ENCODE measurements at places on chromosomes 11 and 22.
A peak's percentile ranks its signal among the peaks of the same experiment; 100 is the strongest.

GRCh38 chr11:109884501-109884900 is 208.7 kb upstream of the ZC3H12C start:
- DNase-seq: no peak

- DNase-seq: no peak
Observed at GRCh38 chr11:61874853-61875252, 16.5 kb downstream of the FADS3 start.

DNA sequence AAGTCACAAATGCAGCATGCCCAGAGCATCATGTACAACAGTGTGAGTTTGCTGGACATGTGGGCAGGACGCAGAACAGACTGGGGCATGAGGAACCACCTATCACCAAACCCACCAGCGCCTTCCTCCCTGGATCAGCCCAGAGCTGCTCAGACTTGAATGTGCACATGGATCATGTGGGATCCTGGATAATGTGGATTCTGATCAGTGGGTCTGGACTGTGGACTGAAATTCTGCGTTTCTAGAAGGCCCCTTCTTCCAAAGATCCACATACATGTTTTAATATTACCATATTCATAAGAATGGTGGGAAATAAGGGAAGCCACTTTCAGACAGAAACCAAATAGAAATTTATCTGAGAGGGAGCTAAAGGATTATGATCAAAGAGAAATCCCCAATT is 85.6 kb upstream of the VPREB1 start:
- DNase-seq: no peak

- DNase-seq: no peak
Observed at GRCh38 chr11:120137611-120138521, at the start of gene TRIM29. TSS of gene TRIM29 (minus strand) at chr11:120138113. CDS start at chr11:120138031, 82 bp downstream.

GRCh38 chr11:1453611-1454034 is 33.0 kb downstream of the MOB2 start:
- DNase-seq: no peak

GRCh38 chr11:117179048-117179999 is 781 bp downstream of the SIDT2 start:
- peak; percentile 29 for DNase-seq

DNA sequence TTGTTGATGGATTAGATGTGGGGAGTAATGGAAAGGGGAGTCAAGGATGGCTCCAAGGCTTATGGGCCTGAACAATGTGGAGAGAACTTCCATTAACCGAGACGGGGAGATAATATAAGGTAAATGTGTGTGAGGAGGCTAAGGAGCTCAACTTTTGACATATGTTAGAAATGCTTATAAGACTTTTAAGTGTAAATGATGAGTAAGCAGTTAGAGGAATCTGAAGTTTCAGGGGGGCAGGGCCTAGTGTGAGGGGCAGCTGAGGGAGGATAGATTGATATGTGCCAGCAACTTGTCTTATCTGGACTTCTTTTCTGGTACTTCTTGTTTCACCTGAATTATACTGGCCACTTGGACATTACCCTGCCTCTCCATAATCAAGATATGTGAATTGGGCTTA is 29.9 kb downstream of the ANKRD42 start:
- no peak for DNase-seq

DNA sequence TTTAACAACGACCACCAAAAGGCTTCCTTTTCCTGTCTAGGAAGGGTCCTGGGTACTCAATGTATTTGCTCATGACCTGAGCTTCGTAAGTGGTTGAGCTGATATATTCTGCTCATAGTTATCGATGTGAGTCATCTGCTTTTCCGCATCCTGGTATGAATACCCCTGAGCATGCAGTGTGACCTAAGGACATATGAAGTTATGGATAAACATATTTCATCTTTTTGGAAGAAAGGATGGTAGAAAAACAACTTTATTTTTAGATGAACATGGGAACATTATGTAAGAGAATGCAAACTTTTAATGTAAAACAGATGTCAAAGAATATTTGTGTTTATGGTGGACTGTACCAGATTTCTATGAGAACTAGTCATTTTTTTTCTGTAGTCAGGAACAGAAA is 28.4 kb downstream of the TRPC6 start:
- DNase-seq: no peak

DNA sequence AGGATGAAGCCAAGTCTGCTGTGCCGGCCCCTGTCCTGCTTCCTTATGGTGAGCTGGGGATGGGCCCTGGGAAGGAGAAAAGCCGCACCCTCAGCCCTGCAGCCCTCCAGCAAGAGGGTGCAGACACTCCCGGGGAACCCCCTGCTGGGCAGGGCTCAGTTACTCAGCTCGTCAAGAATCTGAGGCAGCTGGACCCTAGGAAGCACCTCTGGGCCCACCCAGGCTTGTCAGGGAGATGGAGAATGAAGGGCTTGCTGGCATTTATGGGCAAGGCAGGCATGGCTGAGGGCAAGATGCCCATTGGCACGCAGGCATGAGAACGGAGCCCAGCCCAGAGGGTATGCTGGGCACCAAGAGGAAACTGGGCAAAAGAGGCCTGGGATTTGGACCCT is 12.9 kb downstream of the RELT start:
- no peak for DNase-seq

- no peak for DNase-seq
Observed at GRCh38 chr11:60121264-60121663, 32.8 kb downstream of the MS4A2 start.

- DNase-seq: no peak
Observed at GRCh38 chr11:34145847-34146381, 40.5 kb downstream of the NAT10 start.

DNA sequence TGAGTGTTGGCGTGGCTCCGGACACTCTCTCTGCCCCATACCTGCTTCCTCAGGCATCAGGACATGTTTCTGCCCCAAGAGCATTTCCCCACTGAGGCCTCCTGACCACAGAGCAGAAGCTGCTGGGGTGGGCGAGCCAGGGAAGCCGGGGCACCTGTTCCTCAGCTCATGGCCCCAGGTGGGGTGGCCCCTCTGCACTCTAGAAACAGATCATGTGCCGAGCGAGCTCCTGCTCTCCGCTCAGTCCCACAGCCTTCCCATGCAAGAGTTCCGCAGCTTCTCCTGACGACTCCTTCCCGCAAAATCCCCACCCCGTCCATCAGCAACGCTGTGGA is 22.4 kb upstream of the PANX2 start:
- DNase-seq: no peak

DNA sequence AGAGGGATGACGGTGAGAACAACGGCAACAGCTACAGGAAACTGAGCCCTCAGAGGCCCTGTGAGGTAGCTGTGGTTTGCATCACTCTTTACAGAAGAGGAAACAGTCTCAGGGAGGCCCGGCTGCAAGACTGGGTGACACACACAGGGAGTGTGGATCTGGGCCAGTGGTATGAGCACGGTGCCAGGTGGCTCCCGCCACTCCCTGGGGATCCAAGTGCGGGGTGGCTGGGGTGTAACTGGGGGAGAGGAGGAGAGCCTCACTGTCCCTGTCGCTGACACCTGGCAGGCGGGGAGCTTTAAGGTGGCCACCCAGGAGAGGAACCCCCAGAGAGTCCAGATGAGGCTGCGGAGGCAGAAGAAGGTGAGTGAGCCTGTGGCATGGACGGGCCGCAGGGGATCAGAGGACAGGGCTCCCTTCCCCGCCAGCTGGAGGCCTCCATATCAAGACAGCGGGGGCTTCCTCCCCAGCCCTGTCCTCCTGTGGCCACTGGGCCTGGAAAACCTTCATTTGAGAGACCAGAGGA is 5.6 kb downstream of the RGL4 start:
- no peak for DNase-seq

DNA sequence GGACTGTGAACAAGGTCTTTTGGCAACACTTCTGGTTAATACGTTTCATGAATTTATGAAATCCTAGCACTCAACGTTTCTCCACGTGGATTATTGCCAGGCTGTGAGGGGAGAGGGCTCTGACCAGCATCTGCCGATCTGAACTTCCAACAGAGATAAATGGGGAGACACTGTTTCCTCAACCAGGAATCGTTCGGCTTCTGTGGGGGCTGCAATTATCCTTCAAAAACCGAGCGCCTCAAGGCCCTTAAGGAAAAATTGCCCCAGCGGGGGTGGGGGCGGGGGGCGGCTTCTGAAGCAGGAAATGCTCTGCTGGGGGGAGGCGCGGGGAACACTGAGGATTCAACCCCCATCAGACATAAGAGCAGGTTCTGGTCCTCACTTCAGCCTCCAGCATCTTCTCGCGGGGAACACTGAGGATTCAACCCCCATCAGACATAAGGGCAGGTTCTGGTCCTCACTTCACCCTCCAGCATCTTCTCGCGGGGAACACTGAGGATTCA is 155.6 kb downstream of the BRD1 start:
- DNase-seq: no peak

GRCh38 chr11:111112614-111113013 is 132.9 kb upstream of the POU2AF2 start:
- DNase-seq: no peak

DNA sequence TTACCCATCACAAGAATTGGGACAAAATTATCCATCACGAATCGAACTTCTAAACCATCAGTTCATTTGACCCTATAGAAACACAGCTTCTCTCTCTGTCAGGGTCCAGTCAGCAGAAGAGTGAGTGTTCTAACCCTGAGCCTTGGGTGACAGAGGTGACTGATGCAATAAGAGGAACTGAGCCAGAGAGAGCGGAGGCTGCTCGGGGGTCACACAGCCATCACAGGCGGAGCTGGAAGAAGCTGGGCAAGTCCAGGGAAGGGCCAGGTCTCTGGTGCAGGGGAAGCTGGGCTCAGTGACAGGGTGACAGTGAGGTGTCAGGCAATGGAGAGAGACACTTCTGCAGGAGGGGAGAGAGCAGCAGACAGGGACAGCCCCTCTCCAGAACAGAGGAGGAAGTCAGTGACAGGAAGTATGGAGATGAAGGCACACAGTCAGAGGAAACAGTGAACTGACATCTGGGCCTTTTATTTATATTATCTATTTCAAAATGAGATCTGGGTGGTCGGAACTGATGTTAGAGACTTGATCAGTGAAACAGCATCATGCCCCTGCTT is 184.0 kb upstream of the TBCEL start:
- no peak for DNase-seq

DNA sequence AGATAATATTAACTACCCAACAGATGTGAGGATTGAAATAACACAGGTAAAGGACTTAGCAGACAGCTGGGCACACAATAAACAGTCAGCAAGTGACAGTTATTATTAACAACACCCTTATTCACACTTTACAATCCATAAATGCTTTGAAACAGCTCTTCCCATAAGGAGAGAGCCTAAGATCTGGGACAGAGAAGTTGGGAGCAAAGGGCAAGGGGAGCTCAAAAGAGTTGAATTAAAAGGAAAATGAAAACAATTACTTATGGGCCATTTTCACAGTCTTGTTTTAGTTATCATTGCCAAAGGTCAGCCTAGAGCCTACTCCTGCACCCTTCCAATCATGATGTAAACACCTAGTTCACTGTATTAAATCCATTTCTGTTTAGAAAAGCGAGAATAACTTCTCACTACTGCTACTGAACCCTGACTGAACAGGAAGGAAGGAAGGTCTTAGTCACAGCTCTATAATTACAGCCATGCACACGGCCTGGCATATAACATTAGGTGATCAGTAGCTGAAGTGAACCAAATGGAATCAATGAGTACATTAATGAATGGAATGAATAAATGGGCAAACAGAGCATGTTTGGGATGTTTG is 111.3 kb downstream of the PLEKHA7 start:
- DNase-seq: no peak

- no peak for DNase-seq
Observed at GRCh38 chr22:36328635-36329253, 59.0 kb downstream of the MYH9 start.

- no peak for DNase-seq
Observed at GRCh38 chr11:109553284-109553683, 131.3 kb downstream of the C11orf87 start.

GRCh38 chr22:35568751-35569739 is 28.4 kb downstream of the RASD2 start:
- DNase-seq: no peak

- DNase-seq: no peak
Observed at GRCh38 chr22:39664485-39665200, 94.1 kb downstream of the CACNA1I start.

- DNase-seq: no peak
Observed at GRCh38 chr22:49664891-49665290, 162.8 kb downstream of the BRD1 start.

GRCh38 chr11:128630367-128631230 is 43.2 kb upstream of the ETS1 start:
- peak; percentile 83 for DNase-seq

DNA sequence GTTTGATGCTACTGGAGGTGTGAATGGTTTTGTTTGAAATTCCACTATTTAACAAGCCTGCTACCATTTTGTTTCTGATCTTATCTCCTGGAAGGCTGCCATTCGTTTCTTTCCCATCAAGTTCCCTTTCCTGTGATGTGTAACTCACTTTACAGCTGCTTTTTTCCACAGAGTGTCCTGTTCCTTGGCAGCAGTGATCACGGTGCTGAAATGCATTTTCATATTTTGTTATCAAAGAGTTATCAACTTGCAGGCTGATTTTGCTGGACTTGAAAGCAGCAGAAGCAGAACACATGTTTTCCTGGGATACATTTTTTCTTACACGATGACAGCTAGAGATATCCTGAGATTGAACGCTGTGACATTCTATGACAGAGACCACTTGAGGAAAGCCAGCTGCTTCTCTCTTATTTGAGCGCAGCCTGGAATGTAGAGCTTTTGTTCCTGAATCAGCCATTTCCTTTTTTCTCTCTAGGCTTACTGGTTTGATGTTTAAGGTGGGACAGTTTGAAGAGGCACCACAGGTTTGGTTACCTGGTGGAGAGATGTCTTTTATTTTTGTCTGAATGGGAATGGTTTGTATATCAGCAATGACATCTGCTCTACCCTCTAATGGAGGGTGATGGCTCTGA is 34.7 kb downstream of the PRR14L start:
- no peak for DNase-seq

DNA sequence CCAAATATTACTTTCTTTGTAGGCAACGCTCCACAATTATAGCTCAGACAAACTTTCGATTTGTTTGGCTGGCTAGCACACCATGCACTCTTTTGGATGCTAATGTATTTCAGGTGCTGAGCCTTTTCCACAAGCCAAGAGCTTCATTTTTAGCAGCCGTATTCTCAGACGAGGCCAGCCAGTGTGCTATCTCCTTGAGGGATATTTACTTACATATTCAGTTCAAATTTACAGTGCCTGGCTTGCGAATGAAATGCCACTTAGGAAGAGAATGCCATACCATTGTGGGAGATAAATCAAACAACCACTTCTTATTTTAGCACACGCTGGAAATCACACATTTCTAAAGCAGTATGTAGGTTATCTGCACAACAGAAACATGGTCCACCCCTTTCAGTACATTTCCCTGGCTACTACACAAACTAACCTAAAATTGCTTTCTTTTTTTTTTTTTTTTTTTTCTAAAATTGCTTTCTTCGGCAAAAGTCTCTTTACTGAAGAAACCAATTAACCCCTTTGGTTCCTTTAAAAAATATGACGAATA is 236.9 kb downstream of the CADM1 start:
- no peak for DNase-seq

DNA sequence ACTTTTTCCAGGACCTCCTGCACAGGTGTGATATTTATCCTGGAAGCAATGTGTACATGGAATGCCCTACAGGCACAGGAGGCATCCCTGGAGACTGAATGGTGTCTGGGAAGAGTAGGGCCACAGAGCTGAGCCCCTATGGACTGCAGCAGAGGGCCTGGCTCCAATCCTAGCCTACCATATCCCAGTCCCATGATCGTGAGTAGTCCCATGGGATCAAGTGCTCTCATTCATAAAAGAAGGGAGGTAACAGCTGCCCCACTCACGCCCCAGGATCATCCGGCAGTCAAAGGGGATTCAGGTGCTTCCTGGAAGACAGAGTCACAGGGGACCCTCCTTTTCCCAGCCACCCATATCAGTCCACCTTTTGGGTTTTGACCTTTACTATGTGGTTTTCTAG is 24.0 kb downstream of the ANKK1 start:
- no peak for DNase-seq

Measured in NCI-H1105 (cell line).